ENCODE measurements at places on chromosomes 1 and 21.

GRCh38 chr1:110205591-110206155 lies 4.4 kb upstream of the KCNC4 start:
- no peak for DNase-seq

- DNase-seq, result no peak
These were observed 31.6 kb upstream of the CEP350 start for GRCh38 chr1:179923029-179923428.

- DNase-seq, result no peak
These were observed 47.9 kb upstream of the CNN3 start for GRCh38 chr1:94974824-94975223.

GRCh38 chr1:244989813-244990212 lies 125.5 kb upstream of the HNRNPU start:
- DNase-seq, result no peak

DNA sequence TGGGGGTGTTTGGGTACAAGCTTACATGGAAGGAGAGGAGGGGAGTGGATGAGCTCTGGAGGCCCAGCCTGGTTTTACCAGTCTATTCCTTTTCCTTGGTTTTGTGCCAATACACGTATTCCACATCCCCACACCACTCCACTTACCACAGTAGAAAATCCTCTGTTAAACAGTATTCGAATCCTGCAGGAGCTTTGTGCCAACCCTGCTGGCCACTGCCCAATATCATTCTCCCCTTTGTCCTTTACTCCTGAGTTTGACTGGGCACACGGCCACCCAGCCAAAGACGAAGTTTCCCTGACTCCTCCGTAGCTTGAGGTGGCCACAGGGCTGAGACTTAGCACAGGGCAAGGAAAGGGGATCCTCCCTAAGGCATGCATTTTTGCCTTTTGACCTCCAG lies 61.6 kb downstream of the TMCO4 start:
- no peak for DNase-seq

DNA sequence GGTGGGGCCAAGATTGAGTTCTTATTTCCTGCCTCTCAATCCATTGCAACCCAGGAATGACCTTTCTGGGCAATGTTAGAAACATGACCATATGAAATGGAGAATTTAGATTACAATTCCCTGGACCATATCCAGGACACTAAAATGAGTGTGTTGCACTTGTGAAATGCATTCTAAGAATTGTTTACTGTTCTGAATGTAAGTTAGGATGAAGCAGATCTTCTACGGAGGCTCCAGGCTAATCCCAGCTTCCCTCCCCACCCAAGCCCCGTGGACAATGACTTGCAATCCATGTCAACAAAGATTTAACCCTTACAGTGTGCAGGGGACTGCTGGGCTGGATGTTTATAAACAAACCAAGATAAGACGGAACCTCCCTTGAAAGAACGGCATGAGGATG lies 31.7 kb upstream of the HAO2 start:
- DNase-seq, result no peak

DNA sequence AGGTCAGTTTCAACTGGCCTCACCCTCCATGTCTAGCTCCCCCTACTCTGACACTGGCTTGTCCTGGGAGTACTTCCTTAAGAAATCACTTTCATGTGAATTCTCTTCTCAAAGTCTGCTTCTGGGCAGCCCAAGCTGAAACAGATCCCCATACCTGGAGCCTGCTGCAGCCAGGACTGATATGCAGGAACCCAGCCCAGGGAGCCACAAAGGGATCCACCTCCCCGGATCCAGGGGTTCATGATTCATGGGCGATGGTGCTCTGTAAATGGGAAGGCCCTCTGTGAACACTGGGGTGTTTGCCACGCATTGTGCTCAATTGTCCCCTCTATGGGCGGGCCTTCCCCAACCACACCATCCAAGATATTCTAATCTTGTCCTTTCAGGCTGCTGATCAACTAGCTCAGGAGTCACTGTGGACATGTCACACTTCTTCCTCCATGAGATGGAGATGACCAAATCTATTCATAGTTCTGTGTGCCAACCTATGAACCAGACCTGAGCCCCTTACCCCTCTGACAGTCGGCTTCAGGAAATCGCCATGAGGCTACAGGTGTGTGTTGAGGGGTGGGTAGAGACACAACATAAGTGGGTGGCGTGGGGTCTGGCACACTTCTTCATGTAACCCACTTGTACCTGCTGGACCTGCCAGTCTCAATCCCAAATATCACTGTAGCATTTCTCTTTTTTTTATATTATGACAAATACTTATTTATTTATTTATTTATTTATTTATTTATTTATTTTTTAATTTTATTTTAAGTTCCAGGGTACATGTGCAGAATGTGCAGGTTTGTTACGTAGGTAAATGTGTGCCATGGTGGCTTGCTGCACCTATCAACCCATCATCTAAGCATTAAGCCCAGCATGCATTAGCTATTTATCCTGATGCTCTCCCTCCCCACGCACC lies 41.8 kb downstream of the RUNX3 start:
- DNase-seq, result no peak

GRCh38 chr1:177571076-177571475 lies 398.8 kb downstream of the SEC16B start:
- no peak for DNase-seq
